ENCODE measurements at places on chromosomes 2 and 18.

DNA sequence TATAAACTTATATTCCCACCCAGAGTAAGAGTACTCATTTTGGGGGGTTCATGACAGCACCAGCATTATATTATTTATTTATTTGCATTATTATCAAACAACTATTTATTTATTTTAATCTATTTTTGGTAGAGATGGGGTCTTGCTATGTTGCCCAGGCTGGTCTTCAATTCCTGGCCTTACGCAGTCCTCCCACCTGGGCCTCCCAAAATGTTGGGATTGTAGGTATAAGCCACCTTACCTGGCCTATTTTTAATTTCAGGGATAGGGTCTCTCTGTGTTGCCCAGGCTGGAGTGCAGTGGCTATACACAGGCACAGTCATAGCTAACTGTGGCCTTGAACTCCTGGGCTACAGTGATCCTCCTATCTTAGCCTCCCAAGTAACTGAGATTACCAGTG is 30.7 kb downstream of the GEMIN6 start:
- no peak for DNase-seq

DNA sequence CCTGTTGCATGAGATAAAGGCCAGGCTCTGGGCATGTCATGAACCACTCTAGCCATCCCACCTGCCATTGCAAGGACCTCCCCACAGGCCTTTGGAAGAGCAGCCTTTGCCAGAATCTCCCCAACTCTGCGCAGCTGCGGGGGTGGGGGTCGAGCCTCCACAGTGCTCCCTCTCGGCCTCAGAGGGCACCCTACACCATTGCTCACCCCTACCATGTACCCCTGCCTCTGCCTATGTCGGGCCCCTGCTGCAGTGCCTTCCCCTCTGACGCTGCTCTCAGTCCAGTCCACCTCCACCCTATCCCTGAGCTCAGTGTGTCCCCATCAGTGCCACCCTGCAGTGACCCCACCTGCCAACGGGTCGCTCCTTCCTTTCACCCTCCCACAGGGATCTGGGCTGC is 679.7 kb upstream of the RAB6C start:
- DNase-seq: no peak

- DNase-seq: peak; percentile 45
Measured at GRCh38 chr2:209719034-209719433, 52.6 kb upstream of the UNC80 start.

GRCh38 chr18:46754661-46755292 is 2.1 kb downstream of the ST8SIA5 start:
- no peak for DNase-seq

GRCh38 chr2:187453078-187453641 is 5.1 kb upstream of the CALCRL start:
- no peak for DNase-seq

- DNase-seq: no peak
Measured at GRCh38 chr2:196675963-196676362, 36.4 kb downstream of the CCDC150 start.

DNA sequence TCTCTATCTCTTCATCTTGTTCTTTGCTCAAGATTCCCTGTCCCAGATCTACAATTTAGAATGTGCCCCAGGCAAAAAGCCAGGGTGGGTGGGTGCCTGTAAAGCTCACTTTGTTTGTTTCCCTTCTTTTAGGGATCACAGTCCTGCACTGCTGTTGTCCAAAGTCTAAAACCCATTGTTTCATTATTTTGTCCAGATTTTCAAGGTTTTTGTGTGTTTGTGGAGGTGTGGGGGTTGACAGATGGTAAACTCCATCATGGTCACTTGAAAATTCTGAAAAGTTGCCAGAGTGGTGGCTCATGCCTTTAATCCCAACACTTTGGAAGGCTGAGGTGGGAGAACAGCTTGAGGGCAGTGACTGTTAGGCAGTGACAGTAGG is 41.5 kb downstream of the YES1 start:
- DNase-seq: no peak

GRCh38 chr2:197237291-197238042 is 73.1 kb downstream of the ANKRD44 start:
- no peak for DNase-seq

DNA sequence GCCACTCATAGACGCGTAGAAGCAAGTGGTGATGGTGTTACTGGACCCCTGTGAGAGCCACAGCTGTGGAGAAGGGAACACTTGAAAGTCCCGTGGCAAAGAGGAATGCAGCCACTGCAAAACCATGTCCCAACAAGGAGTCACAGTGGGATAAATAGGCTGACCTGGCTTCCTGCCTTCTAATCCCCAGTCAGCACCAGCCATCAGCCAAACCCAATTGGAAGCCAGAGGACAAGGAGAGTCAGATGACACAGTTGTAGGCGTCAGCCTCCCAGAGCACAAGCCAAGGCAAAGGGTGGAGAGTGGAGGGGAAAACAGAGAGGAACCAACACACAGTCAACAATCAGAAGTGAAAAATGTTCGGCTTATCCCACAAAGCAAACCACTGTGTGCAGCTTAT is 5.5 kb upstream of the CYBRD1 start:
- DNase-seq: no peak

GRCh38 chr2:170651624-170652325 is 63.4 kb upstream of the SP5 start:
- no peak for DNase-seq

GRCh38 chr2:219542931-219543595 is 546 bp downstream of the CHPF start:
- peak; percentile 17 for DNase-seq

DNA sequence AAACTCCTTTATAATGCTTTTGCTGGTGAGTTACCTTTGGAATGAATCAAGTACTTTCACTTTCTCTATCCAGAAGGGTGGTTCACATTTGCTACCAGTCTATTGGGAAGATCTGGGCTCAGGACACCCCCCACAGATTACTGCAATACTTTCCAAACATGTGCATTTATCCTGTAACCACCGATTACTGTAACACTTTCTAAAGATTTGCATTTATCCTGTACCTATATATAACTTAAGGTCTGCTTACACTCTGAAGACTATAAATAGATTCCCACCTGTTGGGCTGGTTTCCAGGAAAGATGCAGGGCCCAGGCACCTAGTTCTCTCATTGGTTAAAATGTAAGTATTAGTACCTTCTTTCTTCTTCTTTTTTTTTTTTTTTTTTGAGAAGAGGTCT is 113.0 kb upstream of the NEDD4L start:
- DNase-seq: no peak

DNA sequence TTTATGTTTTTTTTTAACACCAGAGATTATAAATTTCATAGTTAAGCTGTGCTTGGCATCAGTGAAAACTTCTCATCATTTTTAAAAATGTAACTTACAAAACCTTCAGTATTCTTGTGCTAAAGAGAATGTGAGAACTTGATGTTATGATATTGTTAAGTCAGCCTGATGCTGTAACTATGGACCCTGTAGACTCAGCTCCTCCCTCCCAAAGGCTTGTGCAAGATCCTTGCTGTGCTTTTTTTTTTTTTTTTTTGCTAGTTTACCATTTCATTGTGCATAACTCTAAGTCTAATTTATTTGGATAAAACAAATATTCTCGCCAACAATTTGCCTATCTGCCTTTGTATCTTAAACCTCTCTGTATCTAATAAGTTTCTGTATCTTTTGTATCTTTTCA is 12.9 kb upstream of the TFPI start:
- no peak for DNase-seq

GRCh38 chr2:28622101-28622499 is 126.2 kb downstream of the PLB1 start:
- no peak for DNase-seq

DNA sequence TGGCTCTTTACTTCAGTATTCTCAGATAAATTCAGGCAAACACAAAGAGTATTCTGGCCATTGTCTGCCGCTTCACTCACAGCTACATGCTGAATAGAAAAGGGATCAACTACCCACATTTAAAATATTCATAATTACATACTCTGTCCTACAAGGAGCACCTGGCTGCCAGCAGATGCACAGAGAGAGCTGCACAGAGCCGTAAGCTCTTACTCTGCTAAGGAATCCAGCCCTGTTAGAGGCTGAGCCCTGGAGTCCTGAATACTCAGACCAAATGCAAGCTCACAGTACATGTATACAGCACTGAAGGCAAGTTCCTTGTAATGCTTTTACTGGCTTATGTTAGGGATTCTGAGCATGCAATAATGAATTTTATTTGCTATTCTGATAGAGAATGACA is 80.3 kb downstream of the FTCDNL1 start:
- no peak for DNase-seq

- no peak for DNase-seq
Measured at GRCh38 chr2:104318001-104318665, 535.8 kb upstream of the POU3F3 start.

GRCh38 chr2:69291004-69291650 is 95.9 kb downstream of the GFPT1 start:
- peak; percentile 56 for DNase-seq

DNA sequence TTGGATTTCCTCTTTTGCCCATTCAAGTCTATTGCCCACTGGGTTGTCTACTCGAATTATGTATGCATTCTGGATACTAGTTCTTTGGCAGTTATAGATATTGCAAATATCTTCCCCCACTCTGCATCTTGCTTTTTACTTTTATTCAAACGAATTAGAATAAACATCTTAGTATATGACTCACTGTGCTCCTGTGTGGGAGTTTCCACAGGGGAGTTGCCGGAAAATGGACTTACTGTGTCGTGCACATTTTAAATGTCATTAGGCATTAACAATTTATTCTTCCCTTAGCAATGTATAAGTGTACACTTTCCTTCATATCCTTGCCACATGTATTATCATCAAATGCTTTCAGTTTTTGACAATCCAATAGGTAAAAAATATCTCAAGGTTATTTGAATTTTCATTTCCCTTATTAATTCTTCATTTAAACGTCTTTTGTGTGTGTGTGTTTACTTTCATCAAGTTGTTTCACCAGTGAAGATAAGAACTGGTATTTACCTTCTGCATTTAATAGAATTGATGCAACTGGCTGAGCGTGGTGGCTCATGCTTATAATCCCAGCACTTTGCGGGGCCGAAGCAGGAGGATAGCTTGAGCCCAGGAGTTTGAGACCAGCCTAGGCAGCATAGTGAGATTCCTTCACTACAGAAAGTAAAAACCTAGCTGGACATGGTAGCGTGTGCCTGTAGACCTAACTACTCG is 4.6 kb upstream of the UGT1A5 start:
- DNase-seq: peak; percentile 67

DNA sequence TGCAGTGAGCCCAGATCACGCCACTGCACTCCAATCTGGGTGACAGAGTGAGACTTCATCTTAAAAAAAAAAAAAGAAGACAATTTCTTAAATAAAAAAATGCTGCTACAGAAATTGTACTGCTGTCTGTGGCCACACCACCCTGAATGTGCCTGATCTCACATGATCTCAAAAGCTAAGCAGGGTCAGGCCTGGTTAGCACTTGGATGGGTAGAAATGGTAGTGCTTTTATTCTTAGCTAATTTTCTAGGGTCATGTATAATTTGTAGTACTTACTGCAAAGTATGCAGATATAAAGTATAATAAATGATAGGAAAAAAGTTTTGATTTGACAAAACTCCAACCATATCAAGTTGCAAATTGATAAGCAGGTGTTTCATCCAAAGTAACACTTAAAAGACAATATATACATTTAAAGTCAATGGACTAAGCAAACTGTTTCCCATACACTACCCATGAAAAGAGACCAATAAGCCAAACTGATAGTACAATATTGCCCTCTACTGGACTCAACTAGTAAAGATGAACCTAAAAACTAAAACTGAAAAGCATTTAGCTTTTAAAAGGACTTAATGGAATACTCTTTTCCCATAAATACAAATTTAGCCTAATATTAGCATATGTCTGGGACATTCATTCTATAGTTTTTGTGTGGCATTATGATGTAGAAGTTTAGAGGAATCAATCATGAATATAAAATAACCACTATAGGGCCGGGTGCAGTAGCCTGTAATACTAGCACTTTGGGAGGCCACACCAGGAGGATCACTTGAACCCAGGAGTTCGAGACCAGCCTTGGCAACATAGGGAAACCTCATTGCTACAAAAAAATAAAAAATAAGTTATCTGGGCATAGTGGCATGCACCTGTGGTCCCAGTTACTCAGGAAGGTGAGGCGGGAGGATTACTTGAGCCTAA is 18.6 kb upstream of the PEX13 start:
- no peak for DNase-seq

DNA sequence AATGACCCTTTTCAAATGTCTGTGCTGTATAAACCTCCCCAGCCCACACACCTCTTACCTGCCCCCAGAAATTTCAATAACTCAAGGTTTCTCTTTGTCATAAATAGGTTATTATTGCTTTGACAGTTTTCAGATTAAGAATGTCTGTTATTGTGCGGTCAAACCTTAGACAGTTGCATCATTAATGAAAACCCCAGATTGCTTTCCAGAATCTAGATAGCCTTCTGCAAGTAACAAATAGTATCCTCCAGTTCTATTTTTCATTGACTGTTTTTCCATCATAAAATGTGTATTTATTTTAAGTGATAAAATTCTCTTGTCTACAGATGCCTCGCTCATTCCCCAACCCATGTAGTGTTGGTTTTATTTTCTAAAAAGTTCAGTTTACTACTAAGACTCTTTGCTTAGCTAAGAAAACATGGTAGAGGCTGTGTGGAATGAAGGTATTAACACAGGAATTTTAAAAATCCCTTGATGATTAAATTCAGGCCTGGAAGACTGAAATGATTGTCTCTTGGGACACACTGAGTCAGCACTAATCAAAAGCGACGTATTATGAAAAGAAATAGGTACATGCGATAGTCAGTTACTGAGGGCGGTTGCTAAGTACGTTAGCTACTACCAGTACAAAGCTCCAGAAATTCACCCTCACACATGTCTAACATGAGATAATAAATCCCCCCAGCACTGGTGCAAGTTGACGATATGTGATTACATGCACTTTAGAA is 38.4 kb upstream of the ITGAV start:
- DNase-seq: no peak

GRCh38 chr2:101405351-101405899 is 18.1 kb upstream of the CREG2 start:
- no peak for DNase-seq

DNA sequence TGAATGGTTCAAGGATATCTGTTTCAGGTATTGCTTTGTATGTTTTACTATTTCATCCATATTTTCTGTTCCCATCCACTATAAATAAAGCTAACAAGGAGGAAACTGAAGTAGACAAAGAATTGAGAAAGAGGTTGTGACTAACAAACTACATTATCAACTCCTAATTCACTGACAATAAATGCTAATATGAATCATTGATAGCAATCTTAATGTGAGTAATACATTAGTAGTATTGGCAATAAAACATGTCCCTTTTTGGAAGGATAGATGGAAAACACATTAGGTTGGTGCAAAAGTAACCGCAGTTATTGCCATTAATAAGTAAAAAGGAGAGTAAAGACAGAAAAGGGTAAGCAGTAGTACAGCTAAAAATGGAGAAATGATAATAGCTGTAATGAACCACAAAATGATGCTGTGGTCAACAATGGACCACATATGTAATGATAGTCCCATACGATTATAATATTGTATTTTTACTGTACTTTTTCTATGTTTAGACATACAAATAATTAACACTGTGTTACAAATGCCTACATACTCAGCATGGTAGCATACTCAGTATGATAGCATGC is 104.7 kb downstream of the THADA start:
- DNase-seq: no peak

Measured in NCI-H226 (cell line).